ENCODE measurements at places on chromosomes 16 and 17.

- DNase-seq: no peak
Measured at GRCh38 chr16:8229011-8229520, 361.2 kb downstream of the TMEM114 start.

GRCh38 chr16:88063211-88063773 lies 112.1 kb downstream of the BANP start:
- DNase-seq: no peak

- peak; percentile 50 for DNase-seq
Measured at GRCh38 chr17:68455901-68456338, 1.4 kb downstream of the WIPI1 start.

- DNase-seq: no peak
Measured at GRCh38 chr17:64291268-64291851, 28.3 kb upstream of the TEX2 start.

- no peak for DNase-seq
Measured at GRCh38 chr17:8376271-8377067, at the start of gene KRABD2. Gene KRABD2, minus strand, starts transcription at chr17:8376704.

- DNase-seq: no peak
Measured at GRCh38 chr16:1349951-1350350, 1.7 kb downstream of the TSR3 start.

DNA sequence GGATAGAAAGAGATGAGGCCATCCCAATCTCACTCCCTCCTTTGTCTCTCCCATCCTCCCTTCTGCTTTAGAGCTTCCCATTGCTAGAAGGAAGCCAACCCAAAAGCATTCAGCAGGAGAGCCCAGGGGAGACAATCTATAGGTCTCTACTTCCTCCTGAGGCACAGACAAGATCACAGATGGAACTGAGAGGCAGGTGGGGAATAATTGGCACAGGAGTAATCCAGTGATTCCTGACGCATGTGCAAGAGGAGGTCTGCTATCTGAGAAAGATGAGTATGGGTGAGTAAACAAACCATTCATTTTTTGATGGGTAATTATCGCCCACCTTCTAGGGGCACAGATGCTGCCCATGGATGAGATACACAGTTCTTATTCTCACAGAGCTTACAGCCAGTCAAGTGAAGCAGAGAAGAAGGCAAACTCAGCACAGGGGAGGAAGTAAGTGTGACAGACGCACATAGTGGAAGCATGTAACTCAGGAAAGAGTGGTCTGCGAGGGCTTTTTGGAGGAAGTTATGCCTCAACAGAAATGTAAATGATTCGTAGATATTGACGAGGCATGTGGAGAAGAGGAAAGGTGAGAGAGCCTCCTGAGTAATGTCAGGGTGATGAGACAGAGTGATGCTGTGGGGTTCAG lies 88.9 kb upstream of the HLF start:
- DNase-seq: no peak

GRCh38 chr16:85379041-85380001 lies 233.8 kb upstream of the GSE1 start:
- no peak for DNase-seq

- peak; percentile 37 for DNase-seq
Measured at GRCh38 chr17:60743799-60744198, 66.1 kb downstream of the BCAS3 start.

- DNase-seq: no peak
Measured at GRCh38 chr17:76458580-76459490, 5.9 kb upstream of the UBE2O start.

DNA sequence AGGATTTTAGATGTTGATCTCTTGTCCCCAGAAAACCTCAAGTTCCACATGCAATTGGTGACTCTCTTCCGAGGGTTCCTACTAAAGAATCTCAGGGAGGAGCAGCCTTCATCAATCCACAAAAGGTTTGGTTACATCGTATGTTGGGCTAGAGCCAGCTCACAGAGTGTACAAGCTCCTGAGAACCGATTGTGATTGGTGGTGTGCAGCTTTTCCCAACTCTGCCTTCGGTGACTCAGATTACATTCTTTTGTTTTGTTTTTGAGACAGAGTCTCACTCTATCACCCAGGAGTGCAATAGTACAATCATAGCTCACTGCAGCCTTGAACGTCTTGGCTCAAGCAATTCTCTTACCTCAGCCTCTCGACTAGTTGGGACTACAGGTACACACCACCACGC lies 172.4 kb downstream of the PMP22 start:
- DNase-seq: no peak

DNA sequence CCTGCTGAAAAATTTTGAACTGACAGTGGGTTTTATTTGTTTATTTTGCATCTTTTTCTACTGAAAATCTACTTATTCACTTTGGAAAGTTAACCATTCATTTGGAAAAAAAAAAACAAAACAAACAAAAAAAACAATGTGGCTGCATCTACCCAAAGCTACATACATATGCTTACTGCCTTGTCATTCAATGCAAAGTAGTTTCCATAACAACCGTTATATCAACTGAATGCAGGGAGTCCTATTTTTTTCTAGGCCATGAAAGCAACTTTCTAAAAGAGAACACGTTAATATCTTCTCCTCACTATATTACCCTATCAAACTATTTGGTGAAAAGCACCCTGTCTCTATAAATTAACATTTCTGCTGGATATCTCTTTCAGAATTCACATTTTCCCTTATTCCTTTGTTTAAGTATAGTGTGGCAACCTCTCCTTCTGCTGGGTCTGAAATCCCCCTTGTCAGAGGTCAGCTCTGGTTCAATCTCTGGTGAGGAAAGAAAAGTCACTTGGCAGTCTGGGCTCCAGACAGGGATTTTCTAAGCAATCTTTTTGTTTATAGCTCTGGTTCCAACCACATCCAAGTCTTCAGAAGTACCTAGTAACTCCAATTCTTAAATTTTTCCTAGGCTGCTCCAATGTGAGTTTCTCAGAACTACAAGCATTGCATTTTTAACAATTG lies 528.4 kb upstream of the TOM1L1 start:
- no peak for DNase-seq

DNA sequence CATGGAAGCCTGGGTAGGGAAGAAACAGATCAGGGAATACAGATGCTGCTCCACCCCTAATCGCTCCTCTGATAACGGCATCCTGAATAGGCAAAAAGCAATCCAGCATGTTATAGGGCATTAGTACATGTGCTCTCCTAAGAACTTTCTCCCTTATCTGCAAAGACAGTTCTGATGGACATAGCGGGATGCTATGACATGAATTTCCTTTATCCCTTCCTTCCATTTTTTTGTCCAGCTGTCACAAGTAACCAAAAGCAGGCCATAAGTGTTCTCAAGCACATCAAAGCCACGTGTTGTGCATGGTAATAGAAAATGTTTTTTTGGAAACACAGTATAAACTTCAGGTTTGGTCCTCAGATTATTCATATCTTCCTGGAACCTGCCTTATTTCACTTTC lies 141.4 kb upstream of the MON1B start:
- DNase-seq: no peak

DNA sequence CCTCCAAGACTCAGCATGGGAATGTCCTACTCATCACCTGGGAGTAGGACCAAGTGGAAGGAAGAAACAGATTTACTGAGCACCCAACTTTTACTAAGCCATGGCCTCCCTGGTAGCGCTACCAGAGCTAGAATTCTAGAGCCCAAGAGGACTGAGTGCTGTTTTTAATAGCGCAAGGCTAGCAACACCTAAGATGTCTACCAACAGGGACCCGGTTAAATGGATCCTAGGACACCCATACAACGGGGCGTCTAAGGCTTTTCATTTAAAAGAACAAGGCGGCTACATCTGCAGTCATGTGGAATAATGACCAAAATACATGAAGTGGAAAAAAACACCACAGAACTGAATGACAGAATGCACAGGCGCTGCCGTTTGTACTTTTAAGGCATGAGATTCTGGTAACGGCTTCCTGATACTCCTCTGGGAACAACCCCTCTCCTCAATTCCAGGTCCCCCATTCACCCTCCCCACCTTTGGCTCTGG lies 5.1 kb downstream of the GGA2 start:
- DNase-seq: no peak

DNA sequence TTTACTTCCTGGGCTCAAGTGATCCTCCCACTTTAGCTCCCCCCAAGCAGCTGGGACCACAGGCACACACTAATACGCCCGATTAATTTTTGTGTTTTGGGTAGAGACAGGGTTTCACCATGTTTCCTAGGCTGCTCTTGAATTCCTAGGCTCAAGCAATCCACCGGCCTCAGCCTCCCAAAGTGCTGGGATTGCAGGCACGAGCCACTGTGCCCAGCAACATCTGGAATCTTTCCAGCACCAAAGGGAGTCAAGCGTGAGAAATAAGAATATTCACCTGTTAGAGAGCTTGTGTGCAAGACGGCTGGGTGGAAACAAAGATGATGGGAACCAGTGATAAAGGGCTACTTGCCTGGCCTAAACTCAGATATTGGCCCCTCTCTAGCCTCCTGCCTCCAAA lies 14.2 kb upstream of the ALOX12B start:
- no peak for DNase-seq

DNA sequence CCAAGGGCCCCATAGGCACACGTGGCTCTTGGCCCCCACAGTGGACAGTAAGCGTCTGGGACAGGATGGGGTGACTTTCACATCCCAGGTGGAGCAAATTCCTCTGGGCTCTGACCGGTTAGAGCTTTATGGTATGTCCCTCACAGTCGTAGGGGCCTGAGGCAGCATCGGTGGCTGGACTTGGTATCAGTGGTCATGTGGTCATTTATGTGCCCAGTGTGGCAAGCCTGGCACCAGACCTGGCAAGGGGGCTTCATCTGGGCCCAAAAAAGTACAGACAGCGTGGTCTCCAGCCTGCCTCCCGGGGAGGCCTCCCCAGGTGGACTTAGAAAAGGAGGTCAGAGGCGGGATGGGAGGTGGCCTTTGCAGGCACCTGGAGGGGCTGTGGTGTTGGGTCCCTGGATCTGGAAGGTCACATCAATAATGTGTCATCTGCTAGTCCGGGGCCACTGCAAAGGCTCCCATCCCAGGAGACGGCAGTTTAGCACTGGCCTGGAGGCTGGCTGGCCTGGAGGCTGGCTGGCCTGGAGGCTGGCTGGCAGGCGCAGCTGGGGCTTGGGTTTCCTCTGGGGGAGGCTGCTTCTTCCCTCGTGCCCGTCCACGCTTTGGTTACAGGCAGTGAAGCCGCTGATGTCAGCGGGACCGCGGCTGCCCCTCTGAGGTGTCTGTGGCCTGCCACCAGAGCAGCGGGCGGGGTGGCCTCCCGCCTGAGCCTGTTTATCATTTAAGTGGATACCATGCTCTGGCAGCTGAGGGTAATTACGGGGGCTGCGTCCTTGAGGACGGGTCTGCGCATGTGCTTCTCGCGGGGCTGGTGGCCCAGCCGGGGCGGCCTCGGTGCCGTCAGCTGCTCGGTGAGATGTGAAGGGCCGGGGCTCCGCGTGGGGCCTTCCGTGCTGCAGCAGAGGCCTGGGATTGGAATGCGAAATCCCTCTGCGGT lies 20.7 kb upstream of the CBX4 start:
- DNase-seq: no peak

GRCh38 chr17:59505610-59506276 lies 59.7 kb upstream of the DHX40 start:
- DNase-seq: peak; percentile 24

- peak; percentile 45 for DNase-seq
Measured at GRCh38 chr17:75364078-75364477, 41.4 kb downstream of the GRB2 start.

DNA sequence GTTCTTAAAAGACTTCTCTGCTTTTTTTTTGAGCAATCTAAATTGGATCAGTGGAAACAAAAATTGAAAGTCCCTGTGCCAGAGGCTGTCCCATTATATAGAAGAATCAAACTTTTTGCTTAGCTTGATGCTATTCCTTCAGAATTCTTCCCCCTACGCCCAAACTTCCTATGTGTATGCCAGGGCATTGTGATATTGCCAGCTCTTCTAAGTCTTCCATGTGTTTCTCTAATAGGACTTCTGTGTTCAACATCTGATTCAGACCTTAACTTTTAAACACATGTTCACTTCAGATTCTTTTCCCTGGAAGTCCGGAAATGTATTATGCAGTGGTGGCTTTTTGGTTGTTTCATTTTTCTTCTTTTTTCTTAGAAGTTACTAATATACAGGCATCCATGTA lies 18.7 kb downstream of the PTRH2 start:
- no peak for DNase-seq

GRCh38 chr17:79870540-79870939 lies 31.3 kb upstream of the CBX4 start:
- no peak for DNase-seq

DNA sequence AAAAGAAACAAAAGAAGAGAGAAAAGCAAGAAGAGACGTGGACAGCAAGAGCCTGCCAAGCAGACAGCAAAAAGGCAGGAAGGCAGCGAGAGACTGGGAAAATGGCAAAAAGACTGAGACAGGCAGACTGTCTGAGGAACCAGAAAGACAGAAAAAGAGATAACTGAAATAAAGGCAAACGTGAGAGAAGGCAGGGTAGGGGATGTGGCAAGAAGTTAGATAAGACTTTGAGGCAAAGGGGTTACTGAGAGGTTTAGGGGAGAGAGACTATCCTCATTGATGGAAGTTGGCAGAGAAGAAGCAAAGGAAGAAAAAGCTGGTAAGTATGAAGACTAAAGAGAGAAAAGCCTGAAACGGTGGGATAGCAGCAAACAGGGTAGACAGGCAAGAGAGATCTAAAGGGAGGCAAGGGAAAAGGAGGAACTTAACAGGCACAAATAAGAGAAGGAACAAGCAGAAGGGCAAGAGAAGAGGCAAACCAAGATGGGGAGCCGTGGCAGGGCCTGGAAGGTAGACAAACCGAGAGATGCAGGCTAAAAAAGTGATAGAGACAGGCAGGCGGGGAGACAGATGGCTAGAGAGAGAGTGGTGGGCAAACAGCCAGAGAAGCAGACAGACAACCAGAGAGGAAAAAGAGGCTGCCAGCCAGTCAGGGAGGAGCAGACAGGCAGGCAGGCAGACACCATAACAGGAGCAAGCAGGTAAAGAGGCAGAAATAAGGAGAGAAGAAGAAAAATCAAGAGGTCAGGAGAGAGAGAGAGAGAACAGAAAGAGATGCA lies 7.1 kb upstream of the CHD3 start:
- no peak for DNase-seq

GRCh38 chr17:81831957-81832607 lies 1.0 kb downstream of the MCRIP1 start:
- DNase-seq: no peak

DNA sequence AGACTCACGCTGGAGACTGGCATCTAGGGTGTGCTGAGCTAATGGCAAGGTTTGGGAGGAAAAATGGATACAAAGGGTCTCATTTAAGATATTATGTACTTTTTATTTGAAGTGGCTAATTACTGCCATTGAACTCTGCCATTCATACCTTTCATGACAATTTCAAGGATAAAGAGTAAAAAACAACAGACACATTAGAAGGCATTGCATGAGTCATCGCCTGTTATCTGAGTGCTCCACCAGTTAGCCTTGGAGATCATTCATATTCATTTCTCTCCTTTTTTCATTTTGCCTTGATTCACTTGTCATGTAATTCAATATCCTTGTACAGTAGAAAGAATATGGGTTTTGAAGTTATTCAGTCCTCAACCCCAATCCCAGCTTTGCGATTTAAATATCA lies 109.5 kb downstream of the CDH8 start:
- DNase-seq: no peak

- DNase-seq: no peak
Measured at GRCh38 chr17:49994085-49995054, 654 bp downstream of the DLX3 start.

- no peak for DNase-seq
Measured at GRCh38 chr16:17403156-17403809, 67.5 kb downstream of the XYLT1 start.

GRCh38 chr17:1111599-1112443 lies 68.0 kb downstream of the ABR start:
- no peak for DNase-seq

Measured in epithelial cell of prostate (primary cell).